Caki2 (cell line): ENCODE measurements at places on chromosomes 6 and 20. TPM values are rescaled to one million over a fixed set of nuclear protein-coding genes. Genes with fewer than 3 reads are reported as not detected.

ZSCAN23 gene
- 1.2 and 13.7 TPM in 2 replicates for total RNA-seq

LY6G6C gene
- not detected in 2 replicates for total RNA-seq

IL17F gene
- not detected in 2 replicates for total RNA-seq

ARMH2 gene
- not detected in 2 replicates for total RNA-seq

LY6G5C gene
- 0.30 TPM in 1 of 2 replicates, not detected in the other for total RNA-seq

GRCh38 chr20:44051661-44052000 is 135.4 kb downstream of the JPH2 start:
- DNase-seq = no peak

DNA sequence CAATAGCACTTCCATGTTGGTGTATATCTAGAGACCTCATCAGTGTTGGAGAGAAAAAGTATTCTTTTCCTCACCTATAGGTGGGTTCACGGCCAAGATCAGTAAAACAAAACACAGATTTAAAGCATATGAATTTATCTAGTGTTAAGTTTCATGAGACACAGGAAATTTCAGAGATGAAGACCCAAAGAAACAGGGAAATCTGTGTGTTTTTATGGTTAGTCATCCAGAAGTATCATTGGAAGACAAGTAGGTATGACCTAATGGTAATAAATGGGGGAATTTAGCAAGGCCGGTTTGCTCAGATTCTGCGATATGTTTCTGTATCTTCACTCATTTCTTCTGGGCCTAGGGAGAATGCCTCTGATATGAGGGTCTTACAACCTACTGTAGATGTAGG is 419.6 kb upstream of the MARCKS start:
- no peak for DNase-seq

GRCh38 chr6:118859517-118860064 is 34.4 kb upstream of the ASF1A start:
- no peak for DNase-seq

DNA sequence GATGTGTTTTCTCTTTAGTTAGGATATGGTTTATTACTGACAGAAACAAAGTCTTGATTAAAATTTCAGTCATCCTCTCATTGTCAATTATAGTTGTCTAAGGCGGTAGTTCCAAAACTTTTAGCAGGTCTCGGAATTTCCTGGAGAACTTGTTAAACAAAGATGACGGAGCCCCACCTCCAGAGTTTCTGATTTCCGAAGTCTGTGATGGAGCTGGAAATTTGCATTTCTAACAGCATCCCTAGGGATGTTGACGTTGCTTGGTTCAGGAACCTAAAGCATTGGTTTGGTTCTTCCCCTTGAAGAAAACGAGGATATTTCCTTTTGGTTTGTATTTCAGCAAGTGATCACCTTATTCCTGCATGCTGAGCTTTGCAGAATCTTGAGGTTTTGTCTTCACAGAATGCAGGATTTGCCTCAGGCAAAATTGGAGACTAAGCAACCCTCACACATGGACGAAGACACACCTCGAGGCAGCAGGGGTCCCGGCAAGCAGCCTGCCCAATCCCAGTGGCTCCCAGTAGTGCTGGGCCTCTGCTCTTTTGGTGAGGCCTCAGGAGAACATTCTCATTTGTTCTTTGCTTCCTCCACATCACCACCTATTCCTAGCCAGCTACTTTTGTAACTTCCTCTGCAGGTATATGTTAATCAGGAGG is 187.1 kb upstream of the PHACTR1 start:
- DNase-seq = no peak

- DNase-seq = no peak
Observed at GRCh38 chr20:11168026-11168425, 494.2 kb upstream of the JAG1 start.

GRCh38 chr6:18586133-18586532 is 199.0 kb downstream of the RNF144B start:
- no peak for DNase-seq

DNA sequence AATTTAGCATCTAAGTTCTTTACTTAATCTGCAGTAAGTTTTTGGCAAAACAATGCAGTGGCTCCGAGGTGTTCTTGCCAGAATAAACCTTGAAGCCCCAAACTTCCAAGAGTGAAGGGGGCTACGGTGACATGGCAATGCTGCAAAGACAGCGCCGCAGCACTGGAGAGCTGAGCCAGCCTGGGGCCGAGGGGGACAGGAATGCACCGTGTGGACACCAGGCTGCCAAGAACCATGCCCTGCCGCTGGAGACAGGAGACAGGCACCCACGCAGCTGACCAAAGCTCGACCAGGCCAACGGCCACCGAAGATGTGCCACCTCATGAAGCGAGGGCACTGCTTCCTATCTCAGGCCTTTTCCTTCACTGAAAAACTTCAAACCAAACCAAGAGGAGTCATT is 133.4 kb downstream of the PRND start:
- DNase-seq = no peak

- no peak for DNase-seq
Observed at GRCh38 chr6:25735261-25735660, 19.3 kb upstream of the SLC17A4 start.

DNA sequence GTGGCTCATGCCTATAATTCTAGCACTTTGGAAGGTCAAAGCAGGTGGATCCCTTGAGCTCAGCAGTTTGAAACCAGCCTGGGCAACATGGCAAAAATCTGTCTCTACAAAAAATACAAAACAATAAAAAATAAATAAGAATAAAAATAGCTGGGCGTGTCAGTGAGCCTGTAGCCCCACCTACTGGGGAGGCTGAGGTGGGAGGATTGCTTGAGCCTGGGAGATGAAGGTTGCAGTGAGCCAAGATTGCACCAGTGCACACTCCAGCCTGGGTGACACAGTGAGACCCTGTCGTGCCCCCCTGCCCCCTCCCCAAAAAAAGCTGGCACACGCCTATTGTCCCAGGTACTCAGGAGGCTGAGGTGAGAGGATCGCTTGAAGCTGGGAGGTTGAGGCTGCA is 35.1 kb upstream of the SRPK1 start:
- no peak for DNase-seq

DNA sequence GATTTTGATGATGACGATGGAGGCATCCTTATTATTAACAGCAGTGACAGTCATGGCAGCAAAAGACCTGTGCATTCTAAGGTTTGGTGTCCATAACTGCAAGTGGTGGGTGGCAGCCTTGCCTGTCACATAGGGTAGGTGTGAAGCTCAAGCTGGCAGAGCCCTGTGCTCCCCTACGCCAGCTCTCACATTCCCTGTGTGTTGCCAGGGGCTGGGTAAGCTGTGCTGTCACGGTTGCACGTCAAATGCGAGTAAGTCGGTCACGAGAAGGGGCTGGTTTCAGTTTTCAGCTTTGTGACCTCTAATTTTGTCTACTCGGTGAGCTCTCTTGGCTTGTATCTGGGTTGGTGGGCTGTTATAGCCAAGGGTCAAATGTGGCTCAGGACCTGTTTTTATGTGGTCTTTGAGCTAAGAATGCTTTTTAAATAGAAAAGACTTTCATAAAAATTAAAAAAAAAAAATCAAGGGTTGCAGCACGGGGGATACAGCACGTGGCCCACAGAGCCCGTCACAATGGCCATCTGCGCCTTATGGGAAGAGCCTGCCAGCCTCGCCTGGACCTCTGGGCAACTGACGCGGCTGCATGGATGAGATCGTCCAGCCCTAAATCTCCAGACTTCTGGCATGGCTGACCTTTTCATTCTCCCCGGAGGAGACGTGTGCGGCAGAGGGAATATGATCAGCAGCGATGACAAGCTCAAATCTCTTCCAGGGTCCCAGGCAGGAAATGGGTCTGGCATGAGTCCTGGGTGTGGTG is 148.5 kb downstream of the PHACTR3 start:
- no peak for DNase-seq

DNA sequence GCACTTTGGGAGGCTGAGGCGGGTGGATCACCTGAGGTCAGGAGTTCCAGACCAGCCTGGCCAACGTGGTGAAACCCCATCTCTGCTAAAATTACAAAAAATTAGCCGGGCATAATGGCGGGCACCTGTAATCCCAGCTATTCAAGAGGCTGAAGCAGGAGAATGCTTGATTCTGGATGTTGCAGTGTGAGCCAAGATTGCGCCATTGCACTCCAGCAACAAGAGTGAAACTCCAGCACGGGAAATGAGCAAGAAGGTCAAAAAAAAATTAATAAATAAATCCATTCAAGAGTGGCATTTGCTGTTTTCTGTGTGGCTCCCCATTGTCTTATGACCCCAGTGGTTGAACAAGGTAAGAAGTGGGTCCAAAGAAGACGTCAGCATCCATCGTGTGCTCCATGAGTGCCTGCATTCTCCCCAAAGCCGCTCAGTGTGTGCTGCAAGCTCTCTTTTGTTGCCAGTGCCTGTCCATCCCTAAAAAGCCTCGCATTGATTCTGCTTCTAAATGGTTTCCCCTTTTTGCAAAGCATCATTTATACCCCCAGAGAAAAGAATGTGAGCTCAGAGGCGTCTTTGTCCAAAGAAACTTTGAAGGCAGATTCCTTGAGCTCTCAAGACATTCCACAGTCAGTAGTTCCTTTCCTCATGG is 38.8 kb upstream of the MAP3K4 start:
- no peak for DNase-seq

DNA sequence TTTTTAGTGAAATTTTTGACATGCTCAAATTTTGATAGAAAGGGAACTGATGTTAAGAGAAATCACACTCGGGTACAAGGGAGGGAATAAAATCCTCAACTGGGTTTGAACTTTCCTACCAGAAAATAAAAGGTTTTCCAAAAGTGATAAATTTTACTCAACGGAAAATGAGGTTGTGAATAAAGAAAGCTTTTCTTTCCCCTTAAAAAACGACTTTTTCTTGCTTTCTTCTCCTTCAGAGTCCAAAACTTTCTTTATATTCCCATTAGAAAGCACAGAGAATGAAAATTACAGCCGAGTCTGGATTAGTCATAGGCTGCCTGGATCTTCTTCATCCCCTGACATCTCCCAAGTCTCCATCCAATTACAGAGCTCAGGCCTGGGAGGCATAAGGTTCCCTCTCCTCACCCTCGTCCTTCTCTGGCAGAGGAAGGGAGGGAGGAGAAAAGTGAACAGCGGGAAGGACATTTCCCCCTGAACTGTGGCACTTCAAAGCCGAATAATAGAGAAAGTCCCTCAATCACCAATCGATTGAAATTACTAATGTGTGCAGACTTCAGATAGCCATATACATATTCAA is 28.1 kb upstream of the QKI start:
- DNase-seq = no peak

GRCh38 chr6:55917751-55918415 is 42.5 kb upstream of the BMP5 start:
- DNase-seq = no peak

DNA sequence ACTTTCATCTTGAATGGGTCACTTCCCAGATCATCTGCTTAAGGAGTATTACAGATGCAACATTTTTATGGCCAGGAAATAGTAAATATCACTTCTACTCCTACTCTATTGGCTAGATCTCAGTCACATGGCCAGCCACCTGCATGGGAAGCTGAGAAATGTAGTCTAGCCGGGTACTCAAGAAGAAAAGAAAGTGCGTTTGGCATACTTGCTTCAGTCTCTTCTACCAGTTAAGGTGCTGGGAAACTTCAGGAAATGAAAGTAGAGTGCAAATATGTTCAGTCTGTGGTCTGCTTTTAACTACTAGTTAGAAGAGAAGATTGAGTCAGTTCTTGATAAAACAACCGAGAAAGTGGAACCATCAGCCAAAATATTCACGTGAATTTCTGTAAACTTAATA is 129.2 kb downstream of the PDSS2 start:
- no peak for DNase-seq

DNA sequence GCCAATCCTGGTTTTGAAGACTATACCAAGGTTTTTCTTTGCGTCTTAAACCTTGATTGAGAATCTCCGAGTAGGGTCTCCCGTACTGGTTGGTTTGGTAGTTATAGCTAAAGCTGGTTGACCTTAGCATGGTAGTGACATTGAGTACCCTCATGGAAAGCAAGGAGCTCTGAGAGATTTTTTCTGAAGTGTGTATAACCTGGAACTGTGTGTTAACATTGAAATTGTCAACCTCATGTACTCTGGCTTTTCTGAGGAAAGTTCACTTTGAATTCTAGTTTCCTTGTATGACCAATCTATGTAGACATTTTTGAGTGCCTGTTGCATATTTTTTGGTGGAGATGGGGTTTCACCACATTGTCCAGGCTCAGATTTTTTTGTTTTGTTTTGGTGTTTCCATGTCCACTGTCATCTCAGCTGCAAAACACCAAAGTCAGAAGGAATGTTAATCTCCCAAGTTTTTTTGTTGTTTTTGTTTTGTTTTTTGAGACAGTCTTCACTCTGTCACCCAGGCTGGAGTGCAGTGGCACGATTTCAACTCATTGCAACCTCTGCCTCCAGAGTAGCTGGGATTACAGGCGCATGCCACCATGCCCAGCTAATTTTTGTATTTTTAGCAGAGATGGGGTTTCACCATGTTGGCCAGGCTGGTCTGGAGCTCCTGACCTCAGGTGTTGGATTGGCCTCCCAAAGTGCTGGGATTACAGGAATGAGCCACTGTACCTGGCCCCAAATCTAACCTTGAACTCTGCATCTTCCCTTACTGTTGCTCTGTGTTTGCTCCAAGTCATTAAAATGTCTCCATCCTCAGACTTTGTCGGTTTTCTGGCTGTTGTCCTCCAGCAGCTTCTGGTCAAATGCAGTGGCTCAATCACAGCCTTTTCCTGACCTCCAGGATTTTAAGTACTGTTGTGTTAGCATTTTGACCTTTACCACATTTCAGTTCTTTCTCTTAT is 4.3 kb downstream of the RPS12 start:
- peak; percentile 43 for DNase-seq

- DNase-seq = no peak
Observed at GRCh38 chr6:166365221-166365620, 17.5 kb downstream of the MPC1 start.

DNA sequence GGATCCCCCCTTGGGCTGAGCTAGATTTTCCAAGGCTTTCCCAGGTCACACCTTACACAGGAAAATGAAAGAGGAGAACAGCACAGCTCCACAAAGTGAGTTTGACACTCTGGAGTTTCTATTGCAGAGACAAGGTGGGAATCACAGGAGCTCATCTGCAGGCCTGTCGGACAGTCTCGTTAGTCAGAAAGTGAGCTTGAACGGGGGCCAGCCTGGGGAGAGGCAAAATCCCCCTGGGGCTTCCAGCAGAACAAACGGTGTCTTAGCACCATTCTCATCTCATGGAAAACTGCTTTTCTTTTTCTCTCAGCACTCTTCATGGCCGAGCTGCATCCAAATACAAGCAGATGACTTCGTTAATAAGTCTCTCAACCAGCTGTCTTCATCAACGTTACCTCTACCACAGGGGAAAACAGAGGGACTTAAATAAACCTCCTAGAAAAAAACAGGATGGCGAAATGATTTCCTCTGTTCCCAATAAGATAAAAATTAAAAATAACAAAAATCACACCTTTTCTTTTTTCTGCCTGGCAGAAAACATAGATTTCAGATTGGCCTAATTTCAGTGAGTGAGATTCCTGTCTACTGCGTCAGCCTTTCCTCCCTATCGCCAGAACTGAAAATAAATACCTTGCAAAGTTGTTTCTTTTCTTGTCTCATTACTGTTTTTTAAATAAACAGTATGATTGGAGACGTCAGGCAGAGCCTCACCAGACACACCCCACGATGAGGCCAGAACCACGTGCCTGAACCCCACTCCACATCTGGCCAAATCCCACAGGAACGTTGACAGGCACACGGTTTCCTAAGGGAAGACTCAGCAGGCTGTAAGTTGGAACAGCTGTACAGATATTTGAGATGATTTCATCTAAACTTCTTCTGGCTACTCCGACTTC is 219.0 kb downstream of the TTLL2 start:
- no peak for DNase-seq
